ENCODE measurements at places on chromosomes 6 and 20. TPM values are rescaled to one million over a fixed set of nuclear protein-coding genes. Genes with fewer than 3 reads are reported as not detected.

DNA sequence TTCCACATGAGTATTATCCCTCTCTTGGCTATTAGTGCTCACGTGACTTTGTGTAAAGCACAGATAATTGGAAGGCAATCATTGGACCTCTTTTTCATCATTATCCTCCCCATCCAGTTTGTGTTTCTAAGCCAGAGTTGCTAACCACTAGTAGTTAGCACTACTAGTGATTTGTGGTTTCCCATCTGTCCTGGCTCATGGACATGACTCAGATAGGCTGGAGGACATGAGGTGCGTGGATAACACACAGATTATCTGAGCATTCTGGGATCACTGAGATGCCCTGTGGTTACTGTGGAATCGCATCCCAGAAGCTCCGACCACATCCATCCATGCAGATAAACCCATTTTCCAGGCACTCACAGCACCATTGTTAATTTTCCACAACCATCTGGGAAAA, 123.8 kb upstream of the NAA20 start:
- DNase-seq, result no peak

- DNase-seq, result no peak
These were observed 24.5 kb downstream of the CST8 start for GRCh38 chr20:23515250-23515939.

- peak; percentile 75 for DNase-seq
These were observed 198.5 kb upstream of the RSPO3 start for GRCh38 chr6:126919947-126920346.

DNA sequence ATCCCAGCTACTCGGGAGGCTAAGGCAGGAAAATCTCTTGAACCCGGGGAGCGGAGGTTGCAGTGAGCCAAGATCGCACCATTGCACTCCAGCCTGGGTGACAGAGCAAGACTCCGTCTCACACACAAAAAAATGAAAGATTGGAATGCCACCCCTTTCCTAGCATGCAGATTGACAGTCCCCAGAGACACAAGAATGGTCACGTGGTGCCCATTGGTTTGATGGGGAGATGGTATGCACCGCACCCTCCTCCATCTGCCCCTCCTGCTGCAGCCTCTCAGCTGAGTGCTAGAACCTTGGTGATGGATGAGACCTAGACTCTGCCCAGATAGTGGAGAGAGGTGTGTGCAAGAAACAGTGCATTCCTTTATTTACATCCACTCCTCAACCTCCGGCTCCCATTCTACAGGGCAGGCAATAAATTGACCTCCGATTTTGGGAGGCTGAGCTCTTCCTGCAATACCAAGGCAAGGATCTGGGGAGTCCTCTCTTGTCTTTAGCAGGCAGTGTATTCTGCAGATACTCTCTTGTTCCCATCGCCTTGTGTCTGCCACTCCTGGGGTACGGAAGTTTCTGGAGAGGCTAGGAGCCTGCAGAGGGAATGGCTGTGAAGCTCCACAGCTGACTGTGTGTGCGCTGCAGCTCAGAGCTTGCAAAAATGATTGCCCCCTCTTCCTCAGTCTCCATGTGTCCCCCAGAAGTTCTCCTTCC, 1.1 kb upstream of the RNF24 start:
- DNase-seq, result no peak

- no peak for DNase-seq
These were observed 69.4 kb upstream of the FBXL4 start for GRCh38 chr6:99017150-99017549.

DNA sequence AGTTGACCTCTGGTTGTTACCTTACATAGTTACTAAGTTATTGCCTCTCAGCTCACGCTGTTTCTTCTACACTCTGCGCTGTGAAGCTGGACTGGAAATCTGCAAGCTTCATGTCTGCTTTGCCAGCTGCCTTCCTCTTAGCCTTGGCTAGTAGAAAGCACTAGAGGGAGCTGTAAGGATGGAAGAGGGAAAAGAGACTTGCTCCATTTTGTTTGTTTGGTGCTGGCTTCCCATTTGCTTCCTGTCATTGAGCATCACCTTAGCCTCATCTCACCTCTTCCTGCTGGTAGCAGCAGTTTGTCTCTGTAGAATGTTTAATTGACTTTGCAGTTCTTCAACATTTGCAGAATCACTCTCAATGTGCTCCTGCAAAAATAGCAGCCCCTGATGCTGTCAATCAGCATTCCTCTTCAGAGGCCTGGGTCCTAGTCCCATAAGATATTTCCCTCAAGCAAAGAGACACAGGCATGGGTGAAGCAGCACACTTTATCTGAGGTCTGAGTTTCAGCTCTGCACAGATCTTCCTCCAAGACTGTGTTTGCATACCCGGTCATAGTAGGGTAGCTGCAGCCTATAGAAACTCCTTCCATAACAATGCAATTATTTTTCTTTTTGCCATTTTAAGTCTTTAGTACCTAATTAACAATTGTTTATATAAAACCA, 302.2 kb upstream of the EPHA7 start:
- no peak for DNase-seq

- DNase-seq, result no peak
These were observed 5.5 kb upstream of the MYLK2 start for GRCh38 chr20:31813611-31814010.

GRCh38 chr20:64106435-64106961, 867 bp downstream of the NPBWR2 start:
- DNase-seq, result no peak

DNA sequence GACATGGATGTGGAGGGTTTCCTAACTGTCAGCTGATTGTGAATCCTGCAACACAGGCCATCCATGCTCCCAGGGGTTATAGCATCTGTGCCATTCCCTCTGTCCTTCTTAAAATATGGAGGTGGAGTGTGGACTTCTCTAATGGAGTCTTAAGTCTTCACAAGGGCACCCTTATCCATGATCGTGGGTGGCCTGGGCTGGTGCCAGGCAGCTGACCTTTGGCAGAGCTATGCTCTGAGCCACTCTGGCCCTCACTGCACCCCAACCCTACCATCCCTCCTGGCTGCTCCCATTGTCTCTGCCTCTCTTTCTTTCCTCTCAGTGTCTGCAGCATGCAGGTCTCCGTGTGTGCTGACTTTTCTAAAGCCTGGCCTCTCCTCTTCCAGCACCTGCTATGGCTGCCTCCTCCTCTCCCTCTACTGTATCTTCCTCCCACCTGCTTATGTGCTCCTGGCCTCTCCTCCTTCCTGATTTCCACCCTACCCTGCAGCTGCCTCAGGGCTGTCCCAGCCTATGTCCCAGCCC, 11.2 kb upstream of the PCMTD2 start:
- no peak for DNase-seq

DNA sequence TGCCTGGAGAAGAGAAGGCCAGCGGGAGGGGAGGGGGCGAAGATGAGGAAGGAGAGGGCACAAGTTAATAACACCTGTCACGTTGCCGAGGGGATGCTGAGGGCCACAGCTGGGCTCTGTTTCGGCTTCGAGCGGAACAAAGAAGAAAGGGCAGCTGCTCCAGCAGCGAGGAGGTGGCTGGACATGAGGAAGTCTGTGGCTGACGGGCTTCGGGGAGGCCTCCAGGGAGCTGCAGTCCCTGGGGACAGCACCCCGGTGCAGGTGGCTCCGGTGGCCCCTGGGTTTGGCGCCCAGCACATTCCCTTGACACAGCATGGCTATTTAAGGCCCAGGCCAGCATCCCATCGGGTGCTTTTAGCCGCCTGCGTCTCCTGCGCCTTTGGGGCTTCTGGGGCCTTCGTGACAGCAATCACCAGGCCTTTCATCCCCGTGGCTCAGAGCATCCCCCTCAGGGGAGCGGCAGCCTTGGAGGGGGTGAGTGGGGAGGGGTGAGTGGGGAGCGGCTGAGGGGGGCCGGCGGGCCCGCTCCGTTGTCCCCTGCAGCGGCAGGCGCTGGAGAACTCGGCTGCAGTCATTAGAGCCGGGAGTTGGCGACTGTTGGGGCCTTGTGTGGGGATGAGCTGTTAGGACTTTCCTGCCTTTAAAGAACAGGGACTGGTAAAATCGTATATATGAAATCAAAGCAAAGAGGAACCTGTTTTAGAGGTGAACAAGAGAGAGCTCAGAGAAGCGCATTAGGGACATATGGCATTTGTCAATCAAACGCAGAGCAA, 99.0 kb downstream of the TMEM242 start:
- DNase-seq, result no peak

DNA sequence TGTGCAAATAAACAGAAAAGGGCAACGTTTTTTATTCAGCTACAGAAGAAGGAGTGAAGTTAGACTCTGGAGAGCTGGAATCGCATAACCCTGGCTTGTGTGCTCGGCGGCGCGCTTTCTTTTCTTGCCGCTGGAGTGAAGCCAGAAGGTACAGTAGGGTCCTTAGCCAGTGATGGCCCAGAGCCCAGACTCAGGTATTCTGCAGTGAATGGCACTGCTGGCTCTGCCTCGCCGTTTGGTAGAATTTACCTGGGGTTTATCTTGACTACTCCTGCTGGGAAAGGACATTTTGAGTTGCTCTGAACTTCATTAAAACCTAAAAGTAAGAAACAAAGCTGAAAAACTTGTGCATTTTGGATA, 56.9 kb upstream of the TIAM2 start:
- no peak for DNase-seq

- no peak for DNase-seq
These were observed 152.5 kb upstream of the MAP3K7 start for GRCh38 chr6:90739339-90739738.

Gene NT5DC1
- total RNA-seq, result 2.6 TPM

Gene RAET1G
- total RNA-seq, result 0.20 TPM

Gene EYA2
- total RNA-seq, result not detected

Gene TDRD6
- under 0.01 TPM for total RNA-seq
